Omental fat pad (tissue), 4 donors: ENCODE measurements at places on chromosomes 1 and 21. TPM values are rescaled to one million over a fixed set of nuclear protein-coding genes. Genes with fewer than 3 reads are reported as not detected.

The JAM2 gene
- total RNA-seq = 4.9 TPM

DNA sequence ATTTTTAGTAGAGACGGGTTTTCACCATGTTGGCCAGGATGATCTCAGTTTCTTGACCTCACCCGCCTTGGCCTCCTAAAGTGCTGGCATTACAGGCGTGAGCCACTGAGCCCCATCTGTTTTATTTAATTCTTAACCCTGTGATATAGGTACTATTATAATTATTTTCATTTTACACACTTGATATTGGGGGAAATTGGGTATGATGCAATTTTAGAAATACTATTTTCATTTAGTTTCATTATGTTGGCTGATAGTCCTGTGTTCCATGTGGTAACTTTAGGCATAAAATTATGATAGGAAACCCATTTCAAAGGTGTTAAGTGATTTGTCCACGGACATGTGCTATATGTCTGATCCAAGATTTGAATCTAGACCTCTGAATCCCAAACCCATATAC lies 61.1 kb downstream of the SPEN start:
- DNase-seq = no peak

GRCh38 chr1:46991083-46991923 lies 32.2 kb upstream of the CYP4X1 start:
- no peak for DNase-seq

GRCh38 chr1:37153116-37154100 lies 119.1 kb upstream of the GRIK3 start:
- DNase-seq = no peak

GRCh38 chr21:36551321-36551720 lies 71.4 kb upstream of the CLDN14 start:
- no peak for DNase-seq

DNA sequence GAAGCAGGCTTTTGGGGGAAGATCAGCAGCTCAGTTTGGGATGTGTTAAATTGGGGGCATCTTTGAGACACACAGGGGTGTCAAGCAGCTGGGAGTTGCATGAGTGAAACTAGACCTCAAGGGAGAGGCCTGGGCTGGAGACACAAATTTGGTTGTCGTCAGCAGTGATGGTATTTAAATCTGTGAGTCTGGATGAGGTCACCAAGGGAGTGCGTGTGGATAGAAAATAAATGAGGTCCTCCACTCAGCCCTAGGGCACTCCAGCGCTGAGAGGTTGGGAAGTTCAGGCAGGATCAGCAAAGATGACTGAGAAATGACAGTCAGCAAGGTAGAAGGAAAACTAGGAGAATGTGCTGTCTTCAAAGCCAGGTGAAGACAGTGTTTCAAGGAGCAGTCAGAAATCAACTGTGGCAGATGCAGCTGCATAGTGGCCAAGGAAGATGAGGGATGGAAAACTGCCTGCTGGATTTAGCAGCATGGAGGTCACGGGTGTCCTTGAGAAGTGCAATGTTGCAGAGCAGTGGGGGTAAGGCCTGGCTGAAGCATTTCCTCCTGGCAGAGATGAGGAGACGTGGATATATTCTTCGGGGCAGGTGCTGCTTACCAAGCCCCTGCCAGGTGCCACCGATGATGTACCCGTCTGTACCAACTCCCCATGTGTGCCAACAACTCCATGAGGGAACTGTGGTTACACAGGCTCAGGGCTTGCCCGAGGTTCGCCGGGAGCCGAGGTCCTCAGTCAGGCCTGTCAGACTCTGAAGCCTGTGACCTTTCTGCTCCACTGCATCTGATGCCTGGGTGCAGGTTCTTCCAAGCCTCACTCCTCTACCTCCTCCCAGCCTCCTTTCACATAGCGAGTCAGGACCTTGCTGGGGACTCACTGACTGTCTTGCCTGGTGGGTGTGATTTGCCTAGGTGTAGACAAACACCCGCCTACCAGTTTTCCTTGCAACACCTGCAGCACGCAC lies 11.3 kb downstream of the MAP7D1 start:
- no peak for DNase-seq

DNA sequence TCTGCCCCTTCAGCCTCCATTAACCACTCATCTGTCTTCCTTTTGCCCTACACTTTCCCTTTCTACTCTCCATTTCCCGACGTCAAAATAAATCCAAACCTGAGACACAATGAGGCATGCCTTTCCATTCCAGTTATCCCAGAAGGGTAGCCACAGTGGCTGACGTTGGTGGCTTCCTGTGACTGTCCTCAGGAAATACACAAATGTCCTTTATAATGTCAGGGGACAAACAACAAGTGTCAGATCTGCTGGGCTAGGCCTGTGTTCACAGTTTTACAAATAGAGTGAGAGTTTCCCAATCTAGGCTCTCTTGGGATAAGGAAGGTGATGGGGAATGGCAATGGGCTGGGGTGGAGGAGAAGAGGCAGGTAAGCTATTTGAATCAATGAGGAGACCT lies 135.3 kb downstream of the BRINP2 start:
- DNase-seq = no peak

DNA sequence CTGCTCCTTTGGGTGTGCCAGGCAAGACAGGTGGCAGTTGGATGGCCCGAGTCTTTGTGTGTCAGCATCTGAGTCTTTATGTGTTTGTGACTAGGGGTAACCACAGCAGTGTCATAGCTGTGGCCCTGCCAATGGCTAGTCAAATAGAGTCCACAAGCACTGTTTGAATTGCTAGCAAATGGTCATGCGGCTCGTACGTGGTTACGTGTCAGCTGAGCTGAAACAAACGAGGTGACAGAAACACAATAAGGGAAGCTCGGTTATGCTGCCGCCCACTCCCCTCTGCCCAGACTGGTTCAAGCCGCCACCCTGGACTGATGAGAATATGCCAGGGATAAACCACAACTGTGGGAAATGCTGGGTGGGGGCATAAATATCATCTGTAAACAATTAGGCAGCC lies 174.3 kb upstream of the LMO4 start:
- no peak for DNase-seq

GRCh38 chr1:159009704-159010361 lies at the start of gene IFI16:
Gene IFI16 (plus strand): TSS chr1:159009907. CDS start chr1:159014681, 4,774 bp downstream.
- DNase-seq = no peak

The CFHR1 gene
- total RNA-seq = not detected

The CYP4Z1 gene
- total RNA-seq = 4.3 TPM

The PTPRC gene
- 127 TPM for total RNA-seq

GRCh38 chr21:40433538-40433937 lies 413.4 kb downstream of the DSCAM start:
- no peak for DNase-seq

The RNF186 gene
- total RNA-seq = not detected

The CNKSR1 gene
- 0.96 TPM for total RNA-seq

DNA sequence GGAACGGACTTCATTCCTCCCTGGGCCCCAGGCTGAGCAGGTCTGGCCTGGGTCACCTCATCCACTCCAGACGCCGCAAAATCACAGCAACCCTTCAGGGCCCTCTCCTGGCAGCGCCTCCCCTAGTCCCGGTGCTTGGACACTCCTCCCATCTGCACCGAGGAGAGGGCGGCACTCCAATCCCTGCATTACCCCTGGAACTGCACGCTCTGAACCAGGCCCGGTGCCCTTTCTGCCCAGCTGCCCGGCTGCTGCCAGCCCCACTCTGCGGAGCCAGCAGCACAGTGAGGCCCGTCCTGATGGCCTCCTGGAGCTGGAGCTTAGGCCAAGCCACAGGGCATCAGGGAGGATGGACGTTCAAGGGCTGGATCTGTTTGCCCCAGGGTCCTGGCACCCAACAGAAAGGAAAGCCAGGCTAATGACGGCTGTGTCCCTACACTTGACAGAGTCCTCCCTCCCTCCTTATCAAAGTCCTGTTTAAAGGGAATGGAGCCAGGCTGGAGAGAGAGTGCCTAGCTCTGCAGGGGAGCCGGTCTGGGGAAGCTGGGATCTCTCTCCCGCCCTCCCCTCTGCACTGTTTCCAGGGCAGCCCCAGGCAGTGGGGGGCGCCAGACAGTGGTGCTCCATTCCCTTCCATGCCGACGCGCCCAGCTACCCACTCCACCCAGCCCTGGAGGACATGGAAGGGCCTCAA lies 12.7 kb downstream of the COL6A2 start:
- DNase-seq = peak; percentile 14

GRCh38 chr1:118960567-118961136 lies 27.5 kb downstream of the TBX15 start:
- DNase-seq = no peak

The APOBEC4 gene
- total RNA-seq = not detected

- DNase-seq = no peak
Observed at GRCh38 chr1:30319765-30320580, 403.4 kb downstream of the MATN1 start.

The SPOCD1 gene
- total RNA-seq = 0.63 TPM

GRCh38 chr1:220885971-220886370 lies 6.7 kb downstream of the HLX start:
- DNase-seq = no peak

DNA sequence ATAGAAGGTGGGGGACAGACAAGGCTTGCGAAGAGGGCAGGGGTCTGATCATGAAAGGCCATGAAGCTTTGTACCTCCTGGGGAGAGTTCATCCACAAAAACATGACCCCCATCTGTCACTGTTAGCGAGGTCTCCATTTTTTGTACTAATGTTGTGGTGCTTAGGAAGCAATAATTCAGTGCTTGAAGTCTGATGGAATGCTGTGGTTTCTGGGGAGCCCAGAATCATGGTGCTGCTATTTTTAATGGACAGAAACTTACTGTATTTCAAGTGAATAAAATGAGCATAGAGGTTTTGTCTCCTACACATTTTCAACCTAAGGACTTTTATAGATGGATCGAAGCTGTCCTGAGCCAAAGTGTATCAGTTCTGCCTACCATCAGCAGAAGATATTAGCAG lies 28.2 kb upstream of the RGL1 start:
- DNase-seq = no peak

- DNase-seq = no peak
Observed at GRCh38 chr1:229905031-229905545, 161.9 kb upstream of the GALNT2 start.

GRCh38 chr21:28587748-28588147 lies 404.9 kb downstream of the LTN1 start:
- no peak for DNase-seq

DNA sequence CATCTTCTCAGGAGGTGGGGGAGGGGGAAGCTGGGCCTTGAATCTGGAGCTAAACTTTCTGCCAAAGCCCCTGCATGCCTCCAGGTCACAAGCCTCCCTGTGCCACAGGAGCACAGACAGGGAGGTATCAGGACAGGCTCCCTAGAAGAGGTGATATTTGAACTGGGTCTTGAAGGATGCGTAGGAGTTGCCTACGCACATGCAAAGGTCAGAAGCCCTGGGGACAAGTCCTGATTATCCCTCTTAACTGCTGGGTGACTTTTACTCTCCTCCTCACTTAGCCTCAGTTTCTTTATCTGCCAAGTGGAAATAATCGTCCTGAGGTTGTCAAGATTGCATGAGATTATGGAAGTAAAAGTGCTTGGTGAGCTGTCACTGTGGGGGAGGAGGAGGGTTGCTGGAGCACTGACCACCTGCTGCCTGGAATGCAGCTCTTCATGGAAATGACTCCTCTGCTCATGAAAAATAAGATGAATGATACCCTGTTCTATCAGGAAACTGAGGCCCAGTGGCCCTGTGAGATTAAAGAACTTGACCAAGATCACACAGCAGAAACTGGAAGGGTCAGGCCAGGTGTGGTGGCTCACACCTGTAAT lies 50.6 kb upstream of the LAPTM5 start:
- DNase-seq = no peak

The SLC35F3 gene
- total RNA-seq = not detected

- no peak for DNase-seq
Observed at GRCh38 chr1:53110370-53111072, 31.9 kb downstream of the SLC1A7 start.

GRCh38 chr1:230175163-230175747 lies 108.2 kb downstream of the GALNT2 start:
- no peak for DNase-seq

The CDA gene
- total RNA-seq = 13.2 TPM

The SPRR1B gene
- not detected for total RNA-seq

The TUFT1 gene
- total RNA-seq = 8.9 TPM

GRCh38 chr1:6631058-6631457 lies 6.4 kb downstream of the THAP3 start:
- DNase-seq = no peak

GRCh38 chr1:25538191-25538767 lies 5.1 kb upstream of the LDLRAP1 start:
- DNase-seq = no peak

DNA sequence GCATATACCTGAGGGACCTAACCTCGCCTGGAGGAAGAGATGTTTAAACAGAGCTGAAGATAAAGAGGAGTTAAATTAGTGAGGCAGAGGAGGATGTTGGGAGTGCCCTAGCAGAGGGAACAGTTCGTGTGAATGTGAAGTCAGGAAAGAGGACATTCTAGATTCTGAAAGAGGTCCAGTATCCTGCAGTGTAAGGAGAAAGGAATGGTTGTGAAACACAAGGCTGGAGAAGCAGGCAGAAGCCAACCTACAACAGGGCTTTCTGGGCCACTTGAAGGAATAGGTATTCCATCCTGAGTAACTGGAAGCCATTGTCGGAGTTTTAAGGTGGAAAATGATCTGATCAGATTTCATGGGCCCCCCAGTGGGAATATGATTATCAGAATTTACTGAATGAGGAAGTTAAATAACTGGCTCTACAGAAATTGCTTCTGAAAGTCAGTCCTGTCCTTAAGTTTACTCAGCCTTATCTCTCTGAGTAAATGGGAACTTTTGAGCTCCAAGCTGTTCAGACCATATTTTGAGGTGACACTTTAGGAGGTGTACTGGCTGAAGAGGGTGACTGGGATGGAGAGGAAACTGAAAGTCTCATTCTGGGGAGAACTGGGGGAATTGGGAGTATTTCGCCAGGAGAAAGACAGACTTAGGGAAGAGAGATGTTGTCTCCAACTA lies 24.4 kb upstream of the FAAH start:
- DNase-seq = no peak
